GM18507 (cell line): ENCODE measurements at places on chromosomes 2 and 18.

DNA sequence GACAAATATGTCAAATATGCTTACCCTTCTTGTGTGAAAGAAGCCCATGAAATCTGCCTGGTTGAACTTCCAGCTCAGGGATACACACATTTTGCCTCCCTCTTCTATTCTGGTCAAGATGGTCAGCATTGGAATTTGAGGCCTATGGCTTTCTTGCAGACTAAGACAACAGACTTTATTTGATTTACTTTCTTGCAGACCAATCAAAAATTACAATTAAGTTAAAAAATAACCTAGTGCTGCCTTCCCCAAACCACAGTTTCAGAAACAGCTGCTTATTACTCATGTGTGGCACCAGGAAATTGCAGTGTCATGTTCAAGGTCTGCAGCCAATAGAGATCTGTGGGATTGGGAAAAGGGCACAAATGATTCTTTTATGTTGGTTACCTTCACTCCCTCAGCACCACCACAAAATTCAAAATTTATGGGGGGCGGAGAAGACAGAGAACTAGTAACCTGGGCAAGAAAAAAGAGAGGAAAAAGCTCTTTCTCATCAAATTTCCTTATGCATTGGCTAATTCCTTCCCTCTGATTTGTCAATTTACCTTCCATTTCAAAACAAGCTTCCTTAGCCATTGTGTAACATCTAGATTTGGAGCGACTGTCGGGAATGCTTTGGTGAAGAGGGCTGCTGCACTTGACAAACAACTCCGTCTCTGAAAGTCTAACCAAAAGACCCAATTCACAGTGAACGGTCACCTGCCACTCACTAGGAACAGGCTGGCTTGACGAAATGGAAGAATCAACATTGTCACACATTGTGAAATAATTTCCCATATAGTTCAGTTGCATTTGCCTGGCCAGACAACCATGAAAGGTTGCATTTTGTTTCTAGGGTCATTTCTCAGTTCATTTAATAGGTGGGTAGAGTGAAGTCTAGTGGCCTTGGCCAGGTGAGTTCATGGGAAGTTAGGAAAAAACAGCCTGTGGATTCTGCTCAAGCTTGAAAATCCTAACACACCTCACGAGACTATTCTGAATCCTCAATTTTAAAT lies 100.4 kb upstream of the FZD5 start:
- DNase-seq, result peak; percentile 18

- no peak for DNase-seq
Observed at GRCh38 chr2:217553202-217553601, 449.6 kb downstream of the TNS1 start.

GRCh38 chr2:39805936-39806608 lies 27.0 kb upstream of the THUMPD2 start:
- no peak for DNase-seq

GRCh38 chr2:121541495-121541894 lies 10.8 kb downstream of the RNU4ATAC start:
- no peak for DNase-seq

DNA sequence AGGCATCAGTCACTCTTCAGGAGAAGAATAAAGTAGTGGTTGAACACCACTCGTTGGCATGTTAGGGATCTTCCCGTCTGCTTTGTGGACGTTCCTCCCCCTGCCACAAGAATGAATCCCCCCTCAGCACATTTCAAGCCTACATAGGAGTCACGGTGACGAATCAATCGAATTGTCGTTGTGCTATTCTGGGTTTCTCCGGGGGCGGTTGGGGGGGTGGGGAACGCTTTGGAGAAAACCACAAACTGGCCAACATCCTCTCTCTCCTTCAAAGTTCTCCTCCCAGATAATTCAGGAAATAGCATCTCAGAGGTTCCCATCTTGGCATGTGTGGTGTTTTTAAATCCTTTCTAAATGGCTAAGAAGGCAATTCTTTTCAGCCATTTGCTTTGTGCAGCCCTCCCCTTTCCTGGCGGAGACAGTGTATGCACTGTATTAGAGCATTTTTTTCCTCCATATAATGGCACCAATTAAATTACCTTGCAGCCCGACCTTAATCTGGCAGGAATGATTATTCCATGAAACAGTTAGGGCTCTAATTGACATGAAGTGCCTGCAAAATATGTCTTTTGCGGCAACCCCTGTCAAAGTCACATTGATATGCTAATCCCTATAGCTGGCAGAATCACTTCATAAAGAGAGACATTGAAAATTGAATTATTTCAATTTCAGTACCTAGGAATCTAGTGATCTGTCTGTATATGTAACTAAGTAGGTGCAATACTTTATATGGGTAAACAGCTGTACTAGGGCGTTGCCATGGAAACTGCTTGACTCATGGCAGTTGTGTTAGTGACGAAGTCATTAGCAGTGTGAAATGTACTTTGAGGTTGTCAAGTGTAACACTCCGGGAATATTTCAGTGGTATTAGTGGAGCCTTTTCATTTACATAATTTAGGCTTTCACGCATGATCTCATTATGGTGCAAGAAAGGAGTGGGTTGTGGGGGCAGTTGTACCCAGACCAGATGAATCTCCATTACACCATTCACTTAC lies 323.4 kb upstream of the SLC14A2 start:
- DNase-seq, result no peak

GRCh38 chr2:230678451-230678850 lies 34.2 kb upstream of the CAB39 start:
- DNase-seq, result no peak

GRCh38 chr2:8477552-8478470 lies 204.0 kb upstream of the ID2 start:
- DNase-seq, result no peak
